WTC11 (cell line): ENCODE measurements at places on chromosomes 6 and 20. TPM values are rescaled to one million over a fixed set of nuclear protein-coding genes. Genes with fewer than 3 reads are reported as not detected.

CLPSL1 gene
- 0.34 to 0.55 TPM (median 0.42 TPM) in 3 replicates for total RNA-seq

TP53TG5 gene
- total RNA-seq = 0.37 to 0.85 TPM in 2 of 3 replicates, not detected in the other

FOXS1 gene
- not detected in 3 replicates for total RNA-seq

CASS4 gene
- 0.11 to 0.14 TPM (median 0.13 TPM) in 3 replicates for total RNA-seq

POLH gene
- 17.5 to 28.0 TPM (median 20.6 TPM) in 3 replicates for total RNA-seq

LAMA4 gene
- 1.6 to 2.6 TPM (median 1.7 TPM) in 3 replicates for total RNA-seq

SLPI gene
- 0.60 to 0.78 TPM (median 0.74 TPM) in 3 replicates for total RNA-seq

TMEM63B gene
- 72.8 to 75.2 TPM (median 74.0 TPM) in 3 replicates for total RNA-seq

PTCHD4 gene
- 0.69 to 1.6 TPM (median 1.0 TPM) in 3 replicates for total RNA-seq

HMGCLL1 gene
- total RNA-seq = 0.09 to 0.32 TPM (median 0.11 TPM) in 3 replicates

MYO6 gene
- 32.6 to 40.5 TPM (median 40.5 TPM) in 3 replicates for total RNA-seq

BFSP1 gene
- 1.9 to 3.0 TPM (median 2.7 TPM) in 3 replicates for total RNA-seq

TRIM10 gene
- total RNA-seq = 0.09 to 0.22 TPM (median 0.16 TPM) in 3 replicates

PNLDC1 gene
- total RNA-seq = 0.16 to 0.39 TPM (median 0.34 TPM) in 3 replicates

KCNK16 gene
- not detected in 3 replicates for total RNA-seq

- no peak for DNase-seq
Observed at GRCh38 chr6:33960345-33961313, 156.8 kb upstream of the MLN start.

DNA sequence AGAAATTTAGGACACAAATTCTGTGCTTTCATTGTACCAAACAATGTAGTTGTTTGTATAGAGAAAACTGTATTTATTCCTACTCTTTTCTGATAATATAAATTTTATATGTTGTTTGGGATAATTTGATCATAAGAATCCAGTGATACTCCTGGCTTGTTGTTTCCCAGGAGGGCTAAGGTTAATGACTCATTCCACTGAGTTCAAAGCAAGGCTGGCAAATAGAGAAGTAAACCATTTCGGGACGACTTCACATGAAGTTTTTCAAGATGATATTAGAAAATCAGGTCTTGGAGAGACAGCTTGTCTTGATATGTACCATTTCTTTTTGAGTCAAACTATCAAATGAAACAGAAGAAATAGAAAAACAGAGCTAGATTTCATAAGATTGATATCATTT lies 326.1 kb upstream of the CNR1 start:
- no peak for DNase-seq

DNA sequence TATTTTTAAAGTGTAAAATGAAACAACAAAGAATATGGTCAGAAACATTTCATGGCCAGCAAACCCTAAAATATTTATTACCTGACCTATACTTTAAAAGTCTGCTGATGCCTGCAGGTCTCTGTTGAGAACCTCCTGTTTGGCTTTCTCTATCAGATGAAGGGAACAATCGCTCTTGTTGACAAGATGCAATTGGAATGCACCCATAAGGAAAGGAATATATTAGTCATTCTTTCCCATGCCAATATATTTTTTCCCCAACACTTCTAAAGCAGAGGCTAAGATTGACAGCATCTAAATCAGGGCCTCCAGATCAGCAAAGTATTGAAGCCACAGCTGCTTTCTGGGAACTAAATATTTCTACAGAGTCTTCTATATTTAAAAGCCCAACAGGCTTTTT lies 897.8 kb downstream of the EPHA7 start:
- no peak for DNase-seq

DNA sequence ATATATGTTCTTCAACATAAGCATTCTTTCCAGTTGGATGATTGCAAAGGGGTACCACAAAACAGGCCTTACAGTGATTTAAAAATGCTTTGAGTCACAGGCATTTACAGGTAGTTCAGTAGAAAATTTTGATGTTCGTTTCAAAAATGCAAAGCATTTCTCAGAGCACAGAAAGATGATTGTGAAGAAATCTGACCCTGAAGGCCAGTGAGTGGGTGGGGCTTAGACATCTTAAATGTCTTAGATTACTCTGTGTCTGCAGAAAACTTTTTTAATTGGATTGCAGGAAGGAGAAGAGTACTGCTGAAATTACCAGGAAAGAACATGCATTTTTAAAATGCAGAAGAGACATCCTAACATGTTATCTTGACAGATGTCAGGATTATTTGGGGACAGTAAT lies 268.3 kb downstream of the CDKAL1 start:
- no peak for DNase-seq

DNA sequence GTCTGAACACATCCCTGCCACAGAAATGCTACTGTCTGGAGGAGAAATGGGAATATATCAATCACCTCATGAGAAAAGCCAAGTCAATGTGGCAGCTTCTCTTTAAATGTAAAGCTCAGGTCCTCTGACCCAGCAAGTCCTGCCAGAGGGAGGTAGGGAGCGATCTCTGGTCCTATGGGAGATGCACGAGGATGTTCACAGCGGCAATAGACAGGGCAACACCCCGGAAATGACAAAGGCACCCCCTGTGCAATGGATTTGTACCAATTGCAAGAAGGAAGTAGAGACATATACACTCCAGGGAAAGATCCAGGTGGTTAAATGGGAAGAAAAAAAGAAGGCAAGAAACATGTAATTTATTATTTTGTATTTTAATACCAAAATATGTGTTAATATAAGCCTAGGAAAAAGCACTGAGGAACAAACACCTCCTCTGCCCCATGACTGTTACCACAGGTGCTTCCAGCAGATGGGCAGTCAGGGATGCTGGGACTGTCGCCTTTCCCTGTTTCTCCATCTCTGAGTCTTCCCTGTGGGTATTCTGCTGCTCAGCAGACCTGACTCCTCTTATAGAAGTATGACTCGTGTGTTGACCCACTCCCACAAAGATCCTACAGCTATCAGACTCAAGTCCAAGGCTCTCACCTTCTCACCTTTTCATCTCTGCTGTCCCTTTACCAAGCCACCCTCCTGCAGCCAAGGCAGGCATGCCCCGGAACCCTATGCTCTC lies 20.8 kb downstream of the ATP9A start:
- no peak for DNase-seq

DNA sequence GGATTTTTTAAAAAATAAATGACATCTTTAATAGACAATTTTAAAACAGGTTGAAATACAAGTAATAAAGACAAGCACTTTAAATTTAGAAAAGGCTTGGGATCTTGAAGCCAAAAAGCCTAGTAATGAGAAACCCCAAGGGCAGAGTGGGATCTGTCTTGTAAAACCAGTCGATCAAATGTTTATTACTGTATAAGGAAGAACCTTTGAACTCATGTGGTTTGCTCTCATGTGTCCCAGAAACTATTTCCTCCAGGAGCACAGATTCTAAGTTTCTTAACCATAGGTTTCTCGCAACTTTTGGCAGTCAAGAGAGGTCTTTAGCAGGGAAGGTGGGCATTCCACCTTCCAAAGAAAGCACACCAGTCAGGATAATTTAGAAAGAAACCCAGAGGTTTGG lies 541.7 kb upstream of the BTBD3 start:
- DNase-seq = no peak

- DNase-seq = no peak
Observed at GRCh38 chr20:61502433-61502832, 250.4 kb downstream of the CDH4 start.

- DNase-seq = no peak
Observed at GRCh38 chr20:13422637-13423036, 201.6 kb downstream of the ISM1 start.

DNA sequence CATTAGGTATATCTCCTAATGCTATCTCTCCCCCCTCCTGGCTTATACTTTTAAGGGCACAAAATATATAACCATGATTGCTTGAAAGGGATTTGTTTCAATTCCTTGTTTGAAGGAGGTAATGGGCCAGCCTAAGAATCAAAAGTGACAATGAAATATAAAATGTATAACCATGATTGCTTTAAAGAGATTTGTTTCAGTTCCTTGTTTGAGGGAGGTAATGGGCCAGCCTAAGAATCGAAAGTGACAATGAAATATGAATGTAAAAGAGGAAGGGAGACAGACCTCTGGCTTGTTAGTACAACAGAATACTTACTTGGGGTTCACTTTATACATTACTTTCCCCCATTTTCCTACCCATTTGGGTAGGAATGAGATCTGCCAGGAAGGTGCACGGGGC lies 55.5 kb downstream of the FOXC1 start:
- no peak for DNase-seq

DNA sequence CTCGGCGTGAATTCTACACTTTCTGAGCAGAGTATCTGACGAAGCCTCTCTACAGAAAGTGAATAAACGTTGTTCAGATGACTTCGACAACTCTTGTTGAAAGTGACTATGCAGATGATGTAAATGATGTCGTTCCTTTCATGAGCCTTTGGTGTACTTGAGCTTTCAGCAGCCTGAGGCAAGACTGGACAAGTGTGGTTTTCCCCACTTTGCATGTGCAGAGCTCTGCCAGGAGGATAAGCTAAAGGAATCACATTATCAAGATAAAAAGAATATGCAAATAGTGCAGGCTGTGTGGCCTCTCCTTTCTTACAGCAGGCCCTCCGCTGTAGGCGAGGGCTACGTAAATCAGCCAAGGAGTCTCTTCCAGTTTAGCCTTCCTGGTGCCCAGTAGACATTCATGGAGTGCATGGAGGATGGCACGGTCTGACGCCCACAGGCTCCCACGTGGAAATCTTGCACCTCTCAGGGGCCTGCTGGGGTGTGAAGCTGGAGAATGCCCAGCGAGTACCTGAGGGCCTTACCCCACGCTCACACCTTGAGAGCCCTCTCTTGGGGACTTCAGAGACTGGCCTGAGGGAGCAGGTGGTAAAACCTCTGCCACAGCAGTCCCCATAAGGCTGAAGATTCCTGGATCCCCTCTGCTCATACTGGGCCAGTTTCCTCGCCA lies 54.9 kb downstream of the RPP40 start:
- no peak for DNase-seq

DNA sequence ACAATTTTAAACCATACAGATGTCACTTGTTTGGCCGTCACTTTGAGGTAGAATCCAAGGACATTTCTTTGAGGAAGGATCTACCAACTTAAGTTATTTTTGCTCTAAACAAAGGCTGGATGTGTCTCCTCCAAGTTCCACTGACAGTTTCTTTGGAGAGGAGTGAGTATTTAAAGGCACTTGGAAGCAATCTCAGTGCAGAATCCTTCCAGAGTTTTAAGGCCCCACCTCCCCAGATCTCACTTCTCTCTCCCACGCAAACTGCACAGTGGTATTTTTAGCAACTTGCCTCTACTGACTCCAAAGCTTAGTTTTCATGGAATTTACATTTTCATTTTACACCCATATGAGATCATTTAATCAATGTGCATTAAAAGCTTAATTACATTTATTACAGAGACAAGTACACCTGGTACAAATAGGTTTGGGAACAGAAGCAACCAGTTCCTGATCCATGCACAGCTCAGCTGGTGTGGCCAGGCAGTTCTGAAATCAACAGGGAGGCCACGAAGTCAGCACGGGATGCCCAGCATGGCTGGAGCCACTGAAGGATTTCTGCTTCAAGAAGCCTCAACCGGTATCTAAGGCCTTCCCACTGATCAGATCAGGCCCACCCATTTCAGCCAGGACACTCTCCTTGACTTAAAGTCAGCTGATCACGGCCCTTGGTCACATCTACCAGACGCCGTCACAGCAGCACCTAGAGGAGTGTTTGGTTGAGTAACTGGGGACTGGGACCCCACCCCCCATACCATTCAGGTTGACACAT lies 109.8 kb downstream of the SYCP2 start:
- no peak for DNase-seq

GRCh38 chr6:28633445-28634215 lies 107.9 kb downstream of the GPX5 start:
- DNase-seq = peak; percentile 47

GRCh38 chr6:2225422-2226392 lies 19.7 kb downstream of the GMDS start:
- no peak for DNase-seq

GRCh38 chr20:14488756-14489479 lies 151.5 kb upstream of the FLRT3 start:
- DNase-seq = no peak

DNA sequence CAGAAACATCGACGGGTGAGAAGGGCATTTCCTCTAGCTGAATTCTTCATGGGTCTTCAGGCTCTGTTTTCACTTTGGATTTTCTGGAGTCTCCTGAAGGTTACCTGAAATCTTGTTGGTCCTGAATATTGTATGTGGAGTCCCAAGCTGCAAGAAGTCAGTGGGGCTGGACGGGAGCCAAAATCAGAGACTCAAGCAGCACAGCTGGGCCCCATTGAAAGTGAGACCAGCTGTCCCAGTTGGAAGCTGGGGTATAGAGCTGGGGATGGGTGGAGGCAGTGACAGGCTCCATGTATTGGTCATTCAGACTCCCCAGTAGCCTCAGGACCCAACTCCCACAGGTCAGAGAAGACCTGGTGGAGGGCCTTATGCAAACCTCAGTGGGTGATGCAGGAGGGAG lies 111.3 kb upstream of the MLN start:
- DNase-seq = no peak

DNA sequence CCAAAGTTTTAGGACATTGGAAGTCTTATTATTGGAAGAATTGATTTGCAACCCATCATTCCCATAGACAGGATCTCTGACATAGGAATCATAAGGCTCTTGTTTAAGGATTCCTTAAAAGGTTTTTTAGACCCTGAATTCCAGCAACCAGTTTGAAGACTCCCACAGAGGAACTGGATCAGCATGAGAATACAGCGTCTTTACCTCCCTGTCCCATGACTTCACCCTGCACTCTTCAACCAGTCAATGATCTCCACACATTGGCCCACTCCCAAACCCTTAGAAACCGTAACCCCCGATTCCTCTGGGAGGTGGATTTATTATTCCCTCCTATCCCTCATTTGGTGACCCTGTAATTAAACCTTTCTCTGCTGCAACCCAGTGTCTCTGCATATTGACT lies 150.7 kb upstream of the PLCB4 start:
- DNase-seq = no peak

- DNase-seq = no peak
Observed at GRCh38 chr6:3510617-3511016, 53.8 kb upstream of the SLC22A23 start.

- DNase-seq = no peak
Observed at GRCh38 chr6:137678451-137678850, 184.3 kb upstream of the OLIG3 start.

GRCh38 chr6:23371132-23371915 lies 754.7 kb upstream of the NRSN1 start:
- DNase-seq = no peak

GRCh38 chr6:34511214-34511914 lies 44.8 kb downstream of the SPDEF start:
- no peak for DNase-seq

GRCh38 chr6:130624046-130624445 lies 203.2 kb upstream of the SMLR1 start:
- no peak for DNase-seq

- no peak for DNase-seq
Observed at GRCh38 chr20:50844430-50845100, 49.7 kb downstream of the BCAS4 start.

DNA sequence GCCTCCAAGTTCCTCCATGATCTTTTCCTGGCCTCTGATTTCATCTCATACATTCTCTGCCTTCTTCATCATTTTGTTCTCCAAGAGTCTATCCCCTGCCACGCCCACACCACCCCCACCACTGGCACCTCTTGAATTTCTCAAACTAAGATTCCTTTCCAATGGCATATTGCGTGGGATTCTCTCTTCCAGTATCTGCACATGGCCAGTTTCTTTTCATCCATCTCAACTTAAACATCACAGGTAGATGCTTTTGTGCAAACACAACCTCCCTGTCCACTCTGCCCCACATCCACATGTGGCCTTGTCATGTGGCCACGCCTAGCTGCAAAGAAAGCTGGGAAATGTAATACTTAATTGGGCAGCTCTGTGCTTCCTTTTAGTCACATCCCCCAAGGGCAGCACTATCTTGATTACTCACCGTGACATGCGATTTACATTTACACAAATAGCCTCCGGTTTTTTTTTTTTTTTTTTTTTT lies 33.4 kb upstream of the ZMYND8 start:
- no peak for DNase-seq

- no peak for DNase-seq
Observed at GRCh38 chr6:141394125-141394536, 738.6 kb upstream of the GJE1 start.
